ENCODE measurements at places on chromosomes 3 and 15.

DNA sequence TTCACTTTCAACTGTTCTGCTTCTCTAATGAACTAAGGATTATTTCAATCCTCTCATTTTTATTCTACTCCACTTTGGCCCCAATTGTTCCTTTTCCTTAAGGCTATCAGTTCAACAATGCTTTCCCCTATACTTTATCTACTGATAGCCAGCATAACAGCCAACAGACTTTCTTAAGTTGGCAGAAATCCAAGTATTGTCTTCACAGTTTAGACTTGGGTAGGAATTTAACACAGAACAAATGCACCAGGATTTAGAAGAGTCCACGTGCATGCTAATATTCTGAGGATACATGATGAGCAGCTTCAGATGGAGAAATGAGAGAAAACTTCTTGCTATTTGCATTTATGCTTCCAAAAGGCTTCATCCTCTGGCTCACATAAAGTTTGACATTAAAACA, 54.8 kb downstream of the FBN1 start:
- no peak for DNase-seq

DNA sequence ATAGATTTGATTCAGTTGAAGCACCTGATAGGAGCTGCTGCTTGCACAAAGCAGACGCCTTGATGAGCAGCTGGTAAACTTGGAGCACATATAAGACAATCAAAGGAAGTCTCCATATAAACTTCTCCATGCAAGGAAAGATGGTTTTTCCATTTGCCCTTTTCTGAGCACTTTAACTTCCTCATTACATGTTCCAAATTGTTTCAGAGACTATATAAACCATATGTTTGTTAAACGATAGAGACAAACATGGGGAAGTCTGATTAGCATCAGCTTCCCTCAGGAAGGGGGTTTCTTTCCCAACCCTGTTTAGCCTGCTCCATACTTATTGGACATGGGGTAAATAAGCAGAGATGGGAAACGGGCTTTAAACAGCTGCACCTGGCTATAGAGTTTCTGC, 88.0 kb downstream of the DHX36 start:
- DNase-seq: no peak

GRCh38 chr3:184685646-184686045, 26.2 kb downstream of the MAGEF1 start:
- DNase-seq: no peak

DNA sequence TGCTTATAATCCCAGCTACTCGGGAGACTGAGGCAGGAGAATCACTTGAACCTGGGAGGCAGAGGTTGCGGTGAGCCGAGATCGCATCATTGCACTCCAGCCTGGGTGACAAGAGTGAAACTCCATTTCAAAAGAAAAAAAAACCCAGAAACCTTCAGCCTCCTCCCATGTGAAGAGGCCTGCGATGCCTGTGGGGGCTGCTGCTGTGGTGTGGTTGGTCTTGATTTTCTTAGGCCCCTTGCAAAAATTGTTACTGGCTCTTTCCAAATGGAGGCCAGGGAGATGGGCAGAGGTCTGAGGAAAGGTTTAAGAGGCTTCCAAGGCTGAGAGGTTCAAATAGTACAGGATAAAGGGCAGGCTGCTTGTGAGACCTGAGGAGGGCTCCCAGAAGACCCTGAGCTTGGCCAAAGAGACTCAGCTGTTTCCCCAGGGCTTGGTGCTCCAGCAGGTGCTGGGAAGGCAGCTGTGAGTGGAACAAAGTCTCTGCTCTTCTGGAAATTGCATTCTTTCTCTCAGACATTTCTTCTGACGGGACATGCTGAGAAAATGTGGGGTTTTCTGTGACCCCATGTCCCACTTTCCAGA, 18.4 kb downstream of the GCSAM start:
- no peak for DNase-seq

- no peak for DNase-seq
Measured at GRCh38 chr3:45224824-45225464, 1.1 kb downstream of the TMEM158 start.

Measured in NCI-H2081 treated with DMSO at 0.1 percent for 48 hours (cell line).